AG10803 (cell line): ENCODE measurements at places on chromosomes 6 and 20.

DNA sequence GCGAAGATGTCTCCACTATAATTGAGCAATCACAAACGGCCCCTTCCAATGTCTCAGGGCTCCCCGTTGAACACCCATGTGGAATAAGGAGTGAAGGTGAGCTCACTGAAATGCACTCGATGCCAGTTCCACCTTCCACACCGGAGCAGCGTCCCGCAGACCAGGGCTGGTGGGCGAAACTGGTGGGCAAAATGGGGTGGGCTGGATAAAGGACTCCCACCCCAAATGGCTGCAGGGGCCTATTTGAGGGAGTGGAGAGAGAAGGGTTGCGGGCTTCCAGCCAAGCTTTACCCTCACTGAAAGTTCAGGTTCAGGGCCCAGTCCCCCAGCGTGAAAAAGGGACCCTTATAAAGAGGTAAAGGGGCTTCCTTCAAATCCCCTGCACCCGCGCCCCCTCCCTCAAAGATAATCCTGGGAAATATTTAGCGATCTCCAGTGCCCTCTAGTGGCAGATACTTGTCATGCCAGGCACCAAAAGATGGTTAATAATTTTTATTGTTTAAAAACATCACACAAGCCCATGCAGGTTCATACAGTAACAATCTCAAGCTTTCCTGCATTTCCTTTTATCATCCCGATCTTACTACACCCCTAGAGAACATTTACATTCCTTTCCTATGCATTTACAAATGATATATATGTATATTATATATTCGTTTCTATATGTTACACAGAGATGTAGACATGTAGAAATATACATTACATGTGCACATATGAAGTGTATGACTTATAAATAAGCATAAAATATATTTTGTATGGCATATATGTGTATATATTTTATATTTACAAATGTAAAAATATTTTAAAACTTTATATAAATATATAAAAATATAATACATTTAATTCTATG, 58.2 kb upstream of the NKX2-2 start:
- DNase-seq = peak; percentile 4

DNA sequence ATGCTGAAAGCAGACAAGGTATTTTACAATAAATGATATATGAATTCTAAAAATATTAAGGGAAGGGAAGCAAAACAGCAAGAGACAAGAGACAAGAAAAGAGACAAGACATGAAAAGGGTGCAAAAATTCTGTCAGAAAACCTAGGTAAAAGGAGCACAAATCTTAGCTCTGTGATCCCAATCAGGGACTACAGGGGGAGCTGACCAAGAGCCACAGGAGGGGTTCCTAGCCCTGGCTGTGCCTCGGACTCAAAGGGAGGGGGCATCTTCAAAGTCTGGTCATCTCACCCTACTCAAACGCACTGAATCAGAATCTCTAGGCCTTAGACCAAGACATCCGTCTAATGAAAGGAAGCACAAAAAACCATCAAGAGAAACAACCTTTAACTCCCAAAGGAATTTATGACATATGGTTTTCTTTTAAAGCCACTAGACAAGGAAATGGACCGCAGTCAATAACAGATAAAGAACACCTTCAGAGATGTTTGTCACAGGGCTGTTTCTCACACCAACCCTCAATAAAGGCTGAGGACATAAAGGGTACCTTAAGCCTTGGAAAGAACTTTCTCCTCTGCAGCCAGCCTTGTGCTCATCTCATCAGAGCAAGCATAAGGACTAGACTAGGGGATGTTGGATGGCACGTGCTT, 130.4 kb upstream of the CDYL start:
- no peak for DNase-seq

GRCh38 chr6:116437656-116438055, 23.5 kb upstream of the CALHM6 start:
- DNase-seq = no peak

DNA sequence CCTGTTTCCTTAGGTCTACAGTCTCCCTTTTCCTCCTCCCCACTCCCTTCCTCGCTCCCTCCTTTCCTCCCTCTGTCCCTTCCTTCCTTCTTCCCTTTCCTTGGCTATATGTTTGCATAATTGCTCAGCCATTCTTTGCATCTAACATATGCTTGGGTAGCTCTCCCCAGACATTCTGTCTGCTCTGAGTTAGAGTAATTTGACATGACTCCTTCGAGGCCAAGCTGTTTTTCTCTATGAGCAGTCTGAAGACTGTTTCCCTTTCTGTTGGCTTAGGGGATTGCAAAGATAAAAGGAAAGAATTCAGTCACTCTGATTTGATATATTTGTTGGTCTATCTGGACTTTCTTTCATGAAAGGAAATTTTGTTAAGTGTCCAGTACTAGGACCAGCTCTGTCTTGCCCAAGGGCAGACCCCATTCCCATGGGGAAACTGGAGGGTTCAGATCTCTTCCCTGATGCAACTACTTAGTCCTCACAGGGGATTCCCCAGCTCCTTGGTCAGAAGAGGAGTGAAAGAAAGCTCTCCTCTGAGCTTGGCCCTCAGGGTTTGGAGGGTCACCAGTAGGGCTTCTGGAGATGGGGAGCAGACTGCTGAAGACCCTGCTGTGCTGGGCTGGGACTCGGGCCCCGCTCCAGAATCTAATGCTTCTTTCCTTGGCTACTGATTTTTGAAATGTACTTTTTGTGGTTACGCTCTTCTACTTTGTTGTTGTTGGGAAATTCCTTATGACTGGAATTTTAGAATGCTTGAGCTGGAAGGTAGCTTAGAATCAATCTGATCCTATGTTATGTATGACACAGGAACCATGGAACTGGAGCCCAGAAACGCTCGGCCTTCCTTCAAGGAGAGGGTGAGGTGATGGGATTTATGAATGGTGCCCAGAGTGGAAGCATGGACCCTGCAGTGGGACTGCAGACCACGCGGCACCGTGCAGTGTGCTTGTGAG, 63.7 kb upstream of the SLC22A23 start:
- DNase-seq = peak; percentile 55

- no peak for DNase-seq
These were observed 61.6 kb upstream of the RNF146 start for GRCh38 chr6:127205036-127205435.

DNA sequence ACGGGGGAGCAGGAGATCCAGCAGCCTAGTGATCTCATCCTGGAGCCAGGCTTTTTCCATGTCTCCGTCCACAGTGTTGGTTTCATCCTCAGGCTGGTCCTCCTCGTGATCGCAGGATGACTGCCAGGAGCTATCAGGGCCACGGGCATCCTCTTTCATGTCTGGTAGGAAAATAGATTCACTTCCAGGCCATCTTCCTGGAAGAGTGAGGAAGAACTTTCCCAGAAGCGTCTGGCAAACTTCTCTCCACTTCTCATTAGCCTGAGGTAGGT, 15.3 kb upstream of the SLC9A8 start:
- DNase-seq = no peak

- peak; percentile 40 for DNase-seq
These were observed 719 bp downstream of the SMPD2 start for GRCh38 chr6:109441069-109441816.

- DNase-seq = peak; percentile 64
These were observed 700.0 kb downstream of the RFPL4B start for GRCh38 chr6:113047148-113047547.

GRCh38 chr6:26331218-26332073, 33.6 kb upstream of the BTN3A2 start:
- DNase-seq = peak; percentile 12

DNA sequence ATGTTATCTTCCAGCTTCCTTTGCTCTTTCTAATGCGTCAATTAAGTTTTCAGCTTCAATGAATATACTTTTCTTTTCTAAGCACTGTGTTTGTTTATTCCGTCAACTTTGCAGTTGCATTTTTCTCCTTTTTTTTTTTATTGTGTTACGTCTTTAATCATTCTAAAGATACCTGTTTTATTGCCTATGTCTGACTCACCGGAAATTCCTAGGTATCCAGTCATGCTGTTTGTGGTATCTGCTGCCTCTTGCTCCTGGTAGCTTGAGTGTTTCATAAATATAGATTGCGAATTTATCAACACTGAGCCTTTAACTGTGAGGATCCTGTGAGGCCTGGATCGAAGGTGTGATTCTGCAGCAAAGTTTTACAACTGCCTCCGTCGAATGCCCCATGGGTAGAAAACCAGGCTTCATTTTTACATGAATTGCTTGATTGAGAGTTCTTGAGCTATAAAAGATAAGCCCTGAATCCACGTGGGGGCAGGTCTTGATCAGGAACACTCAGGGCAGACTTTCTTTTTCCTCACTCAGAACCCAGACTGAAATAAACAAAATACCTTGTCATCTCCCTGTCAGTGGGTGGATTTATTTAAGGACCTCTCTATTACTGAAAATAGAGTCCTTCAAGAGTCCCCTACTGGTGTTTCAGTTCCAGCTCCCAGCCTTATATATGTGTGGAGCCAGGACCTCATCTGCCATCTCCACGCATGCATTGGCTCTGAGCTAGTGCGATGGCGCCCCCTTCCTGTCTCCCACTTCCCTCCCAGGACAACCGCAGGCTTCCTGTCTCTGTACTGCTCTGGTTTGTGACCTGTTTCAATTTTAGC, 60.1 kb upstream of the LRRC1 start:
- DNase-seq = peak; percentile 79

GRCh38 chr6:157383471-157383870, 2.5 kb downstream of the ZDHHC14 start:
- DNase-seq = no peak

DNA sequence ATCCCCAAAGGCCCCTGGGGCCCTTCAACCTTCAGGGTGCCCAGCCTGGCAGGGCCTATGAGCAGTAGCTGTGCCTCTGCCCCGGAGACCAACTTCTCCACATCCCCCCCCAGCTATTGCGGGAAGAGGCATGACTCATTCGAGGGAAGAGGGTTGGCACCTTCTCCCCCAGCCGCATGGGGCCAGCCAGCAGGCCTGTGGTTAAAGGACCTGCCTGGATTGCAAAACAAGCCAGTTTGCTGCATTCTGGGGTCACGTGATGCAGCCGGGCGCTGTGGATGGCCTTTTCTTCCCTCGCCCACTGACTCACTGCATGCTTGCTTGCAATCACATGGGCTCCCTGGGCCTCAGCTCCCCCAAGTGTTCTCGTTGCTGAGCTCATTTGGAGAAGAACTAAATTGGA, 182.5 kb downstream of the MAFB start:
- peak; percentile 100 for DNase-seq

DNA sequence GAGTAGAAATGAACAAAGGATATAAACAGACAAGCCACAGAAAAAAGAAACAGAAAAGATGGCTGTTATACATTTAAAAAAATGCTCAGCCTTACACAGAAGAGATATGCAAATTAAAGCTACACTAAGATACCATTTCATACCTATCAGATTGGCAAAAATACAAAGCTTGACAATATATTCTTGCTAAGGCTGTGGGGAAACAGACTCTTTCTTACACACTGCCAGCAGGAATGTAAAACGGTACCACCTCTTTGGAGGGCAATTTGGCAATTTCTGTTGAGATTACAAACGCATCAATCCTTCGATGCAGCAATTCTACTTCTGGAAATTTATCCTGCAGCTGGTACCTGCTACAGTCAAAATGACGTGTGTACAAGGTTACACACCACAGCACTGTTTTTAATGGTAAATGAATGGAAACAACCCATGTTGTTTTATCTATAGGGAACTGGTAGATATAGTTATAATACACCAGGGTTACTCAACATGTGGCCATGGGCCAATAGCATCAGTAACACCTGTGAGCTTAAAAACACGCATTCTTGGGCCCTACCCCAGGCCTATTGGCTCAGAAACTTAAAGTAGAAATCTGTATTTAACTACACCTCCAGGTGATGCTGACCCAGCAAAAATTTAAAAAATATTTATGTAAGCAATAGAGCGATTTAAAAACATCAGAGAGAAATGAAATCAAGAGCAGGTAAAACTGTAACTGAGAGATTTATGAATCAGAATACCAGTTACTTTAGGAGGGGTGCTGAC, 53.3 kb downstream of the TRAM2 start:
- DNase-seq = no peak

- peak; percentile 20 for DNase-seq
These were observed 11.5 kb upstream of the DEFB113 start for GRCh38 chr6:49980898-49981297.

GRCh38 chr6:53233309-53233708, 84.7 kb upstream of the GCM1 start:
- no peak for DNase-seq

- no peak for DNase-seq
These were observed 178.9 kb upstream of the ARID1B start for GRCh38 chr6:156598071-156598854.

- peak; percentile 98 for DNase-seq
These were observed 57.1 kb downstream of the KIZ start for GRCh38 chr20:21182832-21183563.

DNA sequence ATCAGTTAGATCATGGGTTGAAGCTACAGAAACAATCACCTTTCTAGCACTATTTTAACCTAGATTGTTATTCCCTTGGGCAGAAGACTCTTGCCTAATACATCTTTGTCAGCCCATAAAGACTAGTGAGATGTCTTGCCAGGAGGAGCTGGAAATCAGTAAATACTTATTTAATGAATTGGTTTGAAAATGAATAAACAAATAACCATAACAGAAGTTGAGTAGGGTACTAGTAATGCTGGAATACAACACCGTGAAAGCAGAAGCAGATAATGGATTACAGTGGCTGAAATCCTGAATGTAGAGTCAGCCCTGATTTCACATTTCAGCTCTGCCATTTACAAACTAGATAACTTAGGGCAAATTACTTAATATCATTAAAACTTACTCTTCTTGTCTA, 236.1 kb downstream of the PACRG start:
- DNase-seq = no peak

DNA sequence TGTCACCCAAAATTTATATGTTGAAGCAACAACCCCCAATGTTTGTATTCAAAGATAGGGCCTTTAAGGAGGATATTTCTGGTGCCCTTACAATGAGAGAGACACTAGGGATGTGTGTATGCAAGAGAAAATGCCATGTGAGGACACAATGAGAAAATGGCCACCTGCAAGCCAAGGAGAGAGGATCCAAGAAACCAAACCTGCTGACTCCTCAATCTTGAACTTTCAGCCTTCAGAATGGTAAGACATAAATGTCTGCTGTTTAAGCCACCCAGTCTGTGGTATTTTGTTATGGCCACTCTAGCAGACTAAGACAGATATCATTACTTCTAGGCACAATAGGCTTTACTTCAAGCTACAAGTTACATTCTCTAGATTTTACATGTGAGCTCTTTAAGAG, 1145.1 kb upstream of the MAP3K7 start:
- no peak for DNase-seq

- no peak for DNase-seq
These were observed 16.4 kb downstream of the FAXC start for GRCh38 chr6:99333068-99333467.
